ENCODE measurements at places on chromosomes 6 and 20.

DNA sequence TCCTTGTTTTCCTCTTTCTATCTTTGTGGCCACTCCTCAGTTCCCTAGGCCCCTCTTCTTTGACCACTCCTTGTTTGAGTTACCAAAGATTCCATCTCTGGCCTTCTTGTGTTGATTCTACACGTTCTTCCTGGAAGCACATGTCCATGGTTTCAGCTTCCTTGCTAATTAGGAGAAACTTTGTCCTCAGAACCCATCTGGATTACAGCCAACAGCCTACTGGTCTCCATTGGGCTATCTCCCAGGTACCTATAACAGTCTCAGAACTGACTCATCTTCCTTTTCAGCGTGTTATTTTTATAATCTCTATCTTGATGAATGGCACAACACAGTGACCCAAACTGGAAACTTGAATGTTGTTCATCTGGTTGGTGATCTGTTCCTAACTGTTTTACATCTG lies 17.5 kb downstream of the PTPRA start:
- no peak for DNase-seq

GRCh38 chr20:45890077-45890984 lies 677 bp downstream of the NEURL2 start:
- peak; percentile 92 for DNase-seq

- no peak for DNase-seq
Measured at GRCh38 chr20:24981790-24982189, 10.8 kb downstream of the APMAP start.

- DNase-seq = no peak
Measured at GRCh38 chr20:21104466-21104761, 1.7 kb downstream of the LINC00237 start.

GRCh38 chr6:142943711-142944123 lies 1.3 kb downstream of the HIVEP2 start:
- DNase-seq = peak; percentile 20

- DNase-seq = no peak
Measured at GRCh38 chr6:167776906-167777627, 49.6 kb upstream of the AFDN start.

DNA sequence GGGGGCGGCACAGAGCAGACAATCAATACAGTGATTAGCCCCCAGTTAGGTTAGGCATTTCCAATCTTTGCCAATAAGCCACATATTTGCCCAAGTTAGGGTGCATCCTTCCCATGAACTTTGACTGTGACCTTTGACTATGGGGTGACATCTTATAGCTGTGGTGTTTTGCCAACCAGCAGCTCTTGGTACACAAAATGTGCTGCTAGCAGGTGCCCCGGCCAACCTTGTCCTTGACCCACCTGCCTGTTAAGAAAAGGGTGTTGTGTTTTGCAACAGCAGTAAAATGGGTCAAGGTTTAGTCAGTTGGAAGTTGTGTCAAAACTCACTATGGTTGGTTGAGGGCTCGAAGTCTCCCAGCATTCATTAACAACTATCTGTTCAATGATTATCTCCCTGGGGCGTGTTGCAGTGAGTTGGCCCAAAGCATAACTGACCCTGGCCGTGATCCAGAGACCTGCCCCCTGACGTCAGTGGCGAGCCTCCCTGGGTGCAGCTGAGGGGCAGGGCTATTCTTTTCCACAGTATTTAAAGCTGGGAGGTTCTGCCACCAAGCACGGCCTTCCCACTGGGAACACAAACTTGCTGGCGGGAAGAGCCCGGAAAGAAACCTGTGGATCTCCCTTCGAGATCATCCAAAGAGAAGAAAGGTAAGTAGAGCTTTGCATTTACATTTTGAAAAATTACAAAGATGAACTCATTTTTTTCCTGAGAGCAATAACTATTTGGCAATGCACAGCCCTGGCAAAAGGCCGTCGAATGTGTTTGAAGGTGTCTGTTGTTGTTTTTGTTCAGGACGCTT lies at the start of gene PCK1:
Gene PCK1 (plus strand): TSS at position 557 of the 802 bp plus-strand sequence. CDS start 302 bp downstream, outside the sequence.
- peak; percentile 65 for DNase-seq

- no peak for DNase-seq
Measured at GRCh38 chr6:36594816-36595643, 868 bp downstream of the SRSF3 start.

GRCh38 chr6:87154641-87154992 lies 748 bp upstream of the ZNF292 start:
- no peak for DNase-seq

- DNase-seq = peak; percentile 76
Measured at GRCh38 chr20:19692685-19693119, 65.4 kb upstream of the RIN2 start.

DNA sequence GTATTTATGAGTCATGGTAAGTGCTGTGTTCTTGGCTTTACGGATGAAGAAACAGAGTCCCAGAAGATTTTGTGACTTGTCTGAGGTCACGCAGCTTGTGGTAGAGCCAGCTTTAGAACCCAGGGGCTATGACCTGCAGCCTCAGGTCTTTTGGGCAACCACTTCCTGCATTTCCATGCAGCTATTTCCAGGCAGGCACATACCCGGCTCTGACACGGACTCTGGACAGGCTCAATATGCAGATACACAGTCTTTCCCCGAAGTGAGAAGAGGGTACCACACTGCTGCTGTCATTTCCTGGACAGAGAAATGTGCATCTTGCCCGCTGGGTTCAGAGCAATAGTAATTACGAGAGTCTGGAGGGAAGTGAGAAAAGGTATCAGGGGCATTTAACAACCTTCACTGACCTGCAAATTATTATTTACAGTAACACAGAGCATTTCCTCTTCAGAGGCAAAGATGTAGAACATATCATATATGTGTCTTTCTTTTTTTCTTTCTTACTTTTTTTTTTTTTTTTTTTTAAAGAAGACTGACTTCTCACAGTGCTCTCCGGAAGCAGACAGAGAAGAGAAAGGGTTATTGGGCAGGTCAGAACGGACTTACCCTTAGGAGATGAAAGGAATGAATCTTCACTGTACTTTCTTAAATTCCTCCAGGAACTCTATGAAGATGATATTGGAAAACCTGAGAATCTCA lies 185.1 kb downstream of the CLIC5 start:
- DNase-seq = no peak

- no peak for DNase-seq
Measured at GRCh38 chr6:7561153-7561964, 19.9 kb downstream of the DSP start.

DNA sequence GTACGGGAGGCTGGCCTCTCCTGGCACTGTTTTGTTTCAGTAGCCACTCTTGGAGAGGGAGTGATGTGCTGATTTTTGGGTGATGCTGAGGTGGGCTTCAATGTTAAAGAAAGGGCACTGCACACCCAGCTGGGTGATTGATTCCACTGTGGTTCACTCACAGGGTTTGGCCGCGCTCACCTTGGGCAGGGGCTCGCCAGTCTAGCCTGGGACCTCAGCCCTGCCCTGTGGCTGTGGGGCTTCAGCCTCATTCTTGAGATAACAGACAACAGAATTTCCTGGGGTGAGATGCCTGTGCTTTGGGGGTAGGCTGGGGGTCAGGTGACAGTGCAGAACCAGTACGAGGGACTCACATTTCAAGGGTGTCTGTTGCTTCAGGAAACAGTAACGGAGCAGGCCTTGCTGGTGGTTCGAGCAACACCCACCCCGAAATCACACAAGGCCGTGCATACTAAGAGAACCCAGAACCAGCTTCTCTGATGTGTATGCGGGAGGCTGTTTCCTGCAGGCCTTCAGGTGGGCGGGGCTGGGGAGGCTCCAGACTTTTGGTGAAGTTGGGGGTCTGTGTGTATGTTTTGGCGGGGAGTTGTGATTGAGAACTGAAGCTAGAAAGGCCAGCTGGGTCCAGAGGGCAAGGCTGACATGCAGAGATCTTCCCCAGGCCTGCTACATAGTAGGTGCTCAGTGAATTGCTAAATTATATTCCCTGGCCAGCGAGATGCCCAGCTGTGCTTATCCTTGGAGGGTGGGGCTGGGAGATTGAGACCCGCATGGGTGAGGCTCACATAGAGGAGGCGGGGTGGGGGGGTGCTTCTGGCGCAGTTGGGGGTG lies 154.2 kb upstream of the RNF24 start:
- no peak for DNase-seq

- DNase-seq = no peak
Measured at GRCh38 chr20:7389216-7389615, 551.0 kb downstream of the HAO1 start.

- no peak for DNase-seq
Measured at GRCh38 chr6:55399351-55399750, 72.1 kb downstream of the GFRAL start.

DNA sequence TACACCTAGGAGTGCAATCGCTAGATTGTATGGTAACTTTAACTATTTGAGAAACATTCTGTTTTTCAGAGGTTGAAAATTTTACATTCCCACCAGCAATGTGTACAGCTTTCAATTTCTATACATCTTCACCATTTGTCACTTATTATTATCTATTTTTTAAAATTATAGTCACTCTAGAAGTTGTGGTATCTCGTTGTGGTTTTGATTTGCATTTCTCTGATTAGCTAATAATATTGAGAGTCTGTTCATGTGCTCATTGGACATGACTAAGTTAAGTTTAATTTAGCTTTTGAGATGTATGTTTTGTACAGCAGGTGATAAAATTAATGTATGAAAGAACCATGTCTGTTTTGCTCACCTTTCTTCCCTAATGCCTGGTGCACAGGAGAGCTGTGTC lies 34.8 kb upstream of the PLCB1 start:
- DNase-seq = no peak

- DNase-seq = no peak
Measured at GRCh38 chr6:118952683-118953082, 17.7 kb upstream of the MCM9 start.

DNA sequence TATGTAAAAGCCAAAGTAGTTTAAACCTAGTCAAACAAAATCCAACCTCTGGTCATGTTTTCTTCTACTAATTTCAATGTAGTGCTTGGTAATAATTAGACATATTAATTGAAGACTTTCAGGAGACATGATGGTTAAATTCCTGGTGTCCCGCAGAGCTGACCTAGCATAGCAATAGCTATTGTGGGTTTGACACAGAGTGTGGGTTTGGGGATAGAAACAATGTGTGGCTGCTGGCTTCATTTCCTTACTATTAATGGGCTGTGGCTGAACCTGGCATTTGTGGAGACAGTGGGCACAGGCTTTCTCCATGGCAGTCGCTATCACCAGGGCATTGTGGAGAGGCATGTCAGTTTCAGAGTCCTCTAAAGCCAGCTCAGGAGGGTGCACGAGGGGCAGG lies 54.1 kb upstream of the GGTLC1 start:
- DNase-seq = no peak

- no peak for DNase-seq
Measured at GRCh38 chr20:64001607-64002011, 20.7 kb downstream of the PRPF6 start.

DNA sequence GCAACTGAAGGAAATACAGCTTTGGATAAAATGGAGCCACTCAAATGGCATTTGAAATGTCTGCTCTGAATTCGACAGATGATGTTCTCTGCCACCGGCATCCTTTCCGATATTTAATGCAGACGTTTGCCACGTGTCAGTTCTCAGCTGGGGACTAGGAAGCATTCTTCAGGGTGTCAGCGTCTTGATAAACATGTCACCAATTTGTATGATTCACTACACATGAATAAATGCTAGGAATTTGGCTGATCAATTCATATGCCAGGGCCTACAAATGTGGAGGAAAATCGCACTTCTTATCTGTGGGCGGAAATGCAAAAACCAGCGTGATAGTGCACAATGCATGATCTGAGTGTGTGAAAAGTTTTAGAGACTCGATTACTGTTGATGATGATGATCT lies 169.5 kb downstream of the SLC24A3 start:
- DNase-seq = no peak

DNA sequence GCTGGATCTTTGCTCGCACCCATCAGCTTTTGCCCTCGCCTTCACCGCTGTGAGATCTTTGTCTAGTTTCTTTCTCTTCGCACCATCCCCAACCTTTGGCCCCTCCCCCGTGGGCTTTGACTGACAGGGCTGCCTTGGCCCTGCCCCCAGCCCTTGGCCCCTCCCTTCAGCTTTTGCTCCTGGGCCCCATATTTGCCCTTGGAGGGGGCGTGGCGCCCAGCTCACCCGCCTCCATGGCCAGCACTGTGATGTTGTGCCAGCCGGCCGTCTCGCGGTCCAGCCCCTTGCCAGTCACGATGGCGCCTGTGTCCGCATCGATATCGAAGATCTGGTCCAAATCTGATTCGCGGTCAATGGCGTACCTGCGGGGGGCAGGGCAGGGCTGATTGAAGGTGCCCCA lies 81.1 kb downstream of the CD40 start:
- DNase-seq = no peak

DNA sequence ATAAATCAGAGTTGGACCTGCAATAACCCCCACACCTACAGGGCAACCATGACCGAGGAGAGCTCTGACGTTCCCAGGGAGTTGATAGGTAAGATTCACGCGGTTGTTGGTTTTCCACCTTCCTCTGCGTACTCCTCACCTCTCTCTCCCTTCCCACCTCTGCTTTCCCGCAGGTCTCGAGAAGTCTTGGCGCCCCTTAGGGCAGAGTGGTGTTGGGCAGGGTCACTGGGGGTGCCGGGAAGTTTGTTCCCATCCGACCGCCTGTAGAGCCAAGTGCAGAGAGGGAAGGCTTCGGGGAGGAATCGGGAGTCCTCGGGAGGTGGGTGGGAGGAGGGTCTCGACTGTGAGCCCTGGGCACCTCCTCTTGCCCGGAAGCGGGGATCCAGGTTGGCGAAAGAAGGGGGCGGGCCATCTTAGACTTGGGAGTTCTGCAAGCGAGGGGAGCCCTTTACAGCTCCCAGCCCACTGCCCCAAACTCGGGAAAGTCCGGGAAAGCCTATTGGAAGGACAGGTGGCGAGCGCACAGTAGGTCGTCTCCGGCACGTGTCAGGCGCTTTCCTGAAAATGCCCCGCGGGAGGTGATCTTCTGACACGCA lies 672 bp downstream of the CARMIL1 start:
- no peak for DNase-seq

DNA sequence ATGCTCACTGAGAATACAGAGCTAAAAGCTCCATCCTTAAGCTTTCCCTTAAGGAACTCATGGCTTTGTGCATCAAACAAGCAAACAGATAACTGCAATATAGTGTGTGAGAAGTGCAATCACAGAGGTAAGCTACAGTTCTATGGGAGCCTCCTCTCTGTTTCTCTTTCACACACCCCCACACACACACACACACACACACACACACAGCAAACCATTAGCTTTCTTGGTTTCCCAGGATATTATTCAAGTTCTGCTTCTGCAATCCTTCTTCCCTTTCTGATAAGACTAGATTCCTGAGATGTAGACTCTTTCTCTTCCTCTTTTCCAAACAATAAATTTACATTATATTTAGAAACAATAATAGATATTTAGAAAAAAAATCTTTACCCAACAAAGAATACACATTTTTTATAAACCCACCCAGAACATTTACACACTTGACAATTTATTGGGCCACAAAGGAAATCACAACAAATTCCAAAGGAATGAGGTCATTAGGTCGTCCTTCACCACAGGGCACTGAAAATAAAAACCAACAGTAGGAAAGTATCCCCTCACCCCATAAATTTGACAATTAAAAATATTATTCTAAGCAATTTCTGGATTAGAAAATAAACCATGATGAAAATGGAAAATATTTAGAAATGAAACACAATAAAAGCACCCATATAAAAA lies 9.3 kb upstream of the GFOD1 start:
- no peak for DNase-seq

GRCh38 chr6:121615493-121615892 lies 180.0 kb downstream of the GJA1 start:
- DNase-seq = no peak
